ENCODE measurements at places on chromosomes 12 and 14.
A peak's percentile ranks its signal among the peaks of the same experiment; 100 is the strongest.

DNA sequence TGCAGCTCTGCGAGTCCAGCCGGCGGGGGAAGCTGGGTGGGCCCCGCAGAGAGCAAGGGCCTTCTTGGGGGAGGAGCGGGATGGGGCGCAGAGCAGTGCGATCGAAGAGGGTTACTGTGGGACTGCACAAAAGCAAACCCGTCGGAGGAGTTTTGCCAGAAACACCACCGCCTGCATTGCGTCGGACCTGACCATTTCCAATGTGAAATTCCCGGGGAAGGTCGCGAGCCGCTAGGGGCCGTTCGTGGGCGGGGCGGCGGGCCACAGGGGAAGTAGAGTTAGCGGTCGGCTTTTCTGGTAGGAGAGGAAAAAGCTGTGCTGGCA, 333 bp upstream of the KCNA1 start:
- no peak for DNase-seq

DNA sequence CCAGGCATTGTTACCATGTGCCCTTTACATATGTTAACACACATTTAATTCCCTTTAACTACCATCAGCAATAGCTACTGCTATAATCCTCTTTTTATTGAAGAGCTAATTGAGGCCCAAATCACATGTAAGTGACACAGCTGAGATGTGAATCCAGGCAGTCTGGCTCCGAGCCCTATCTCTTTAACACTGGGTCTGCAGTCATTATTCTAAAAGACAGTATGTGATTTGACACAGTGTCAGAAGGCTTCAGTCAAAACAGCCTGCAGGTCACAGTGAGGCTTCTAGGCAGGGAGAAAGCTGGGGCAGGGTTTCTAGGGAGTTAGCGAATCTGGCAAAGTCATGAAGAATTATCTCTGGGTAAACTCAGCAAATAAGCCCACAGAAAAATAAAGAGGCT, 148.2 kb downstream of the KIF21A start:
- no peak for DNase-seq

GRCh38 chr12:91967590-91967989, 178.1 kb downstream of the BTG1 start:
- no peak for DNase-seq

DNA sequence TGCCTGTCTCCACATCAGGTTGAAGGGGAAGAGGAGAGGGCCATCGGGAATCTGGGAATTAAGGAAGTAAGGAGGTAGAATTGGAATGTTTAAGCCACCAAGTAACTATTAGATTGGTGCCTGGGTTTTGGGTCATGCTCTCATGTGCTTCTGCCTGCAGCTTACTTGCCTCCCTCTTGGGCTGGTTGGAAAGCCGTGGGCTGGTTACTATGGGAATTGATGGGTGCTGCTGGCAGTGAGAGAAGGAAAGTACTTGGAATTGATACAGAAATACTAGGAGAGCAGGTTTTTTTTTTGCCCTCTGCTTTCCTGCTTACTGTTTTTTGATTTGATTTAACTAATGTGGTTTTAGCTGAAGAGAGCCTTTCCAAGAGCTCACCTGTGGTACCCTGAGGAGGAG, 493.5 kb upstream of the RGS6 start:
- peak; percentile 36 for DNase-seq

- DNase-seq: no peak
Measured at GRCh38 chr12:6928022-6928702, 403 bp downstream of the ATN1 start.

- DNase-seq: no peak
Measured at GRCh38 chr12:128914908-128915563, 61.8 kb downstream of the GLT1D1 start.
